ENCODE measurements at places on chromosomes 5 and 9.
A peak's percentile ranks its signal among the peaks of the same experiment; 100 is the strongest.

DNA sequence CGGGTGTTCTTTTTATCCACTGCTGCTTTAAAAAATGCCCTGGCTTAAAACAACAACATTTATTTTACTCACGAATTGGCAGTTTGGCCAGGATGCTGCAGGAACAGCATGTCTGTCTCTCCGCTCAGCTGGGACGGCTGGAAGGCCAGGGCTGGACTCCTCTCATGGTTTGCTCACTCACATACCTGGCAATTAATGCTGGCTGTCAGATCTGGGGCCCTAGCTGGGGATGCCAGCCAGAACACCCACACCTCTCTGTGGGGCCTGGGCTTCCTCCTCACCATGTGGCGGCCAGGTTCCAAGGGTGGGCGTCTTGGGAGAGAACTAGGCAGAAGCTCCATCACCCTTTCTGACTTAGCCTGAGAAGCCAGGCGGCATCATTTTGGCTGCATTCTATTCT, 189.1 kb upstream of the IL12B start:
- DNase-seq, result no peak

DNA sequence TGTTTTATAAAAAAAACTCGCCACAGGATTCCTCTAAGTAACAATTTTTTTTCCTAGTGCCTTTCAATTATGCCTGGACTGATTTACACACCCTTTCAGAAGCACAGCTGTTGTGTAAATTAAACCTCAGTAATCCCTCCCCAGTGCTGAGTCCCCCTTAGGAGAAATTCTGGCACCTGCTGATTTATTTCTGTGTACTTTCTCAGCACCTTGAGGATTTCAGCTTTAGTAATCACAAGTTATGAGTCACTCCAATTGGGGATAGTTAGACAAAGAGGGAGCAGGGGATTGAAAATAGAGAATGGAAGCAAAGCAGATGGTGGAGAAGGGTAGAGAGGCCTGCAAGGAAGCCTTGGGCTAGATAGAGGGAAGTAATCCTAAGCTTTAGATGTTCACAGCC, 171.7 kb downstream of the TTLL11 start:
- DNase-seq, result no peak

- peak; percentile 85 for DNase-seq
Observed at GRCh38 chr5:149860801-149861322, 83.7 kb downstream of the PDE6A start.

GRCh38 chr5:94181895-94182294, 436.5 kb downstream of the KIAA0825 start:
- DNase-seq, result no peak

GRCh38 chr5:110250355-110250754, 476.1 kb downstream of the TMEM232 start:
- no peak for DNase-seq

DNA sequence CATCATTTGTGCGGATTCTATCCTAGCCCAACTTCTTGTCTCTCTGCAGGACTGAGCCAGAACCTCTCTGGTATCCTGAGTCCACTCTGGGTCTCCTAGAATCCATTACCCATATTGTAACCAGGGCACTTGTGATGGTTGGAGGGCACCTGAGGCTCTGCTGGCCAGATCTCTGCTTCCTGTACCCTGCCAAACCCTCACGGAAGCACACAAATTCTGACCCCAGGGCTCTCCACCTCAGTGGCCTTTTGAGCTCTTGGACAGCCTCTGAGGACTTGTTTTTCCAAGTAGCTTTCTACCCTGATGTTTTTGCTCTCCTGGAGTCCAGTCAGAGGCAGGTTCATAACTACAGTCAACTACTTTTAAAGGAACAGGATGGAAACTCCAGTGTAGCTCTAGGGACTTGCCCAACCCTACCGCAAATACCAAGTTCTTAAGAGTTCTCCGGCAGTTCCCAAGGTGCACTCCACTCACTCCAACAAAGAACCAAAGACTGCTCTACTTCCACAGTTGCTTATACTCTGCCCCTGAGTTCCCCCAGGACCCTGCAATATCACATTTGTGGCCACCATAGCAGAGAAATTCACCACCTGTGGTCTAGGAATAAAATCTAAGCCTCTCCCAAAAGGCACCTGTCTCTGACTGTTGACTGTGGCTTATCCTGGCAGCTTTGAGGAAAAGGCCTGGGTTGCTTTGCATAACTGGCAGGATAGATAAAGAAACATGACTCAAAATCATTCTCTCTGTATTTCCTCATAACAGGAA, 9.6 kb downstream of the PIP5K1B start:
- no peak for DNase-seq

DNA sequence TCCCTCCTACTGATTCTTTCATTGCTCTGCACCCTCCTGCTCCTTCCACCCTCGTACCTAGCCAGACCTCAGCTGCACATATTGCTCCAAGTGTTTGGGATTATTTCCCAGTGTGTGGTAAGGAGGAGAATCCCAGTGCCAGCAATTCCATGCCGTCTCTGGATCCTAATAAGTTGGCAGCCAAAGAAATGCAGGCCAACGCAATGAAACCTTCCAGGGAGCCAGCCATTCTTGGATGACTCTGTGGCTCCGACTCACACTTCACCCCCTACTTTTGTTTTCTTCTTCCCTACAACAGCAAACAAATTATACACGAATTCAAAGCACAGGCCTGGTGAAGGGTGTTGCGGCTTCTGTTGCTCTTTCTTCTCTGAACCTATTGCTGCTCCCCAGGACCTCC, 82.5 kb upstream of the SLC1A3 start:
- DNase-seq, result no peak

DNA sequence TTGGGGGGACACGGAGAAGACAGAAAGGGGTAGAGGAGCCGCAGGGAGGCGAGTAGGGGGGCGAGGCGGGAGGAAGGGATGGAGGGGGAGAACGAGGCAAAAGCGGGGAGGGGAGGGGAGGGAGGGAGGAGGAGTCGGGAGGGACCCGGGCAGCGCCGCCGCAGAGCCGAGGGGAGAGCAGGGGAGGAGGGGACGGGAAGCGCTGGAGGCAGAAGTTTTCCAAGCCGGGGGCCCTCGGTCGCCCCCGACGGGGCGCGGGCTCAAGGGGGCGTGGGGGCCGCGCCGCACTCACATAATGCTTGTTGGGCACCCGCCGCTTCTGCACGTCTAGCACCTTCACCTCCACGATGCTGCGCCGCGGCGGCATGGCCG, 353 bp downstream of the SH3PXD2B start:
- DNase-seq, result no peak

DNA sequence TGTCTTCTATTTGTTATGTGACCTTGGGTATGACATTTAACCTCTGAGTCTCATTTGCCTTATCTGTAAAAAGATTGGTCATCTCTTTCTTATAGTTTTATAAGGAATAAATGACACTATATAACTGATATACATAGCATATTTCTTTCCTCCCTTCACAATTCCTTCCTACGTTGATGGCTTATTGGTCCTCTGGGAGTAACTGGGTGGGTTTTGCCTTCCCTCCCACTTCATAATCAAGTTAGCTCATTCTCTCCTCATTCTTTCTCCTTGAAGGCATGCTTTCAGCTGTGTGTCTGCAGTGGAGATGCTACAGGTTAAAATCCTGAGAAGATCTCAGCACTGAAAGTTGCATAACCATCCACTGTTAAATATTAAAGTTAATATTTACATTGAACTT, 382.4 kb downstream of the TMEM38B start:
- DNase-seq, result no peak

DNA sequence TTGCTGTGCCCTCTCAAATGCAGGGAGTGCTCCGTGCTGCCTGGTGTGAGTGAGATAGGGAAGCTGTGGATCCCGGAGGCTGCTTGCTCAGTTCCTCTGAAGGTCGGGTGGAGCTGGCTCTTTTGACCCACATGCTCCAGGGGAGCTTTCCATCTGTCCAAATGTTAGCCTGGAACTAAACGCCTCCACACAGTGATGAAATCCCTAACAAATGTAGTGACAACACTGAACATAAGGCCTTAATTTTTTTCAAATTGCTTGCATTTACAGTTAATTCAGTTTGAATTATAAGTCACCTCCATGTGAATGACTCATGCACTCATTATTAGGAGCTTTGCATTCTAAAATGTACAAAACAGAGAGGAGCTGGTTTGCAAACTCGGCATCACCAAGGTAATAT, 27.0 kb downstream of the PRDM6 start:
- DNase-seq, result no peak

DNA sequence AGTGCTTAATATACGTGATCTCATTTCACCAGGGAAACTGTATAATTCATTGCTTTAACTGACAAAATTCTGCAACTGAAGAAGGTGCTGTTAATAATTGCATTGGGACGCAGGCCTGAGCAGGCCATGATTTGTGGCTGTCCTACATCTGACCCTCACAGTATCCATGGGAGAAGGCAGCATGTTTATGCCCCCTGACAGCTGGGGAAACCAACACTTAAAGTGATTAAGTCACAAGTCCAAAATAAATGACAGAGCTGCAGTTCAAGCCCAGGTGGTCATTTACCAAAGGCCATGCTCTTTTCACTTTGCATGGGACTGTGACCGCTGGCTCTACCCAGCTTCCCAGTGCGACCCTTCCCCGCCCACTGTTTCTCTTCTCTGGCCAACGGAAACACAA, 30.5 kb upstream of the KCNMB1 start:
- DNase-seq, result no peak

- DNase-seq, result peak; percentile 33
Observed at GRCh38 chr9:89676281-89676680, 71.5 kb downstream of the GADD45G start.

- DNase-seq, result no peak
Observed at GRCh38 chr5:149049371-149049781, 13.5 kb downstream of the SH3TC2 start.

GRCh38 chr9:89701221-89701798, 96.5 kb downstream of the GADD45G start:
- DNase-seq, result no peak

GRCh38 chr5:6220346-6221088, 157.8 kb downstream of the MED10 start:
- DNase-seq, result no peak

DNA sequence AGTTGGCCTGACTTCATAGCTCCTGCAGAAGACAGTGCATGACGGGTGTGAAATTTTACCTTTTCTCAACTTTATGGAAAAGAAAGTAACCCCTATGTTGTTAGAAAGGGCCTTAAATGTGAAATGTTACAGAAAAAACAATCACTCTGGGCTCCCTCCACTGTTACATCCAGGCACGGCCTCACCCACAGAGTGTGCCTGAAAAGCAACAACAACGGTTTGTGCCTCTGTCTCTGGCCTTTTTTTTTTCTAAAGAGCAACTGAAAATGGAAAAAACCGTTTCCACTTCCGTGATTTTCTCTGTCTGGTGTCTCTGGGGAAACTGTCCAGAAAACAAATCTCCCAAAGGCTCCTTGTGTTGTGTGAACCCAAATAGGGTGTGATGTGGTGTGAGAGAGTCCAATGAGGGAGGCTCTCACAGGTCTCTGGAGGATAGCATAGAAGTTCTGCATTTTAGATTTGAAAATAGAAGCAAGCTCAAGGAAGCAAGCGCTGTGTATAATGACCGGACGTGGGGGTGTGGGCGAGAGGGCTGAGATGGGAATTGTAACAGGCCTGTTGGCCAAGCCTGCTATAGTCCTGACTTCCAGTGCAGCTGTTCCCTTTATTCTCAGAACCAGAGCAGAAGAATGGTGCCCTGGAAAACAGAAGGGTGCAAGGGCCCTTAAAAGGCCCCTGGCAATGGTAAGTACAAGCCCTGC, 221.8 kb upstream of the TUT7 start:
- DNase-seq, result no peak

DNA sequence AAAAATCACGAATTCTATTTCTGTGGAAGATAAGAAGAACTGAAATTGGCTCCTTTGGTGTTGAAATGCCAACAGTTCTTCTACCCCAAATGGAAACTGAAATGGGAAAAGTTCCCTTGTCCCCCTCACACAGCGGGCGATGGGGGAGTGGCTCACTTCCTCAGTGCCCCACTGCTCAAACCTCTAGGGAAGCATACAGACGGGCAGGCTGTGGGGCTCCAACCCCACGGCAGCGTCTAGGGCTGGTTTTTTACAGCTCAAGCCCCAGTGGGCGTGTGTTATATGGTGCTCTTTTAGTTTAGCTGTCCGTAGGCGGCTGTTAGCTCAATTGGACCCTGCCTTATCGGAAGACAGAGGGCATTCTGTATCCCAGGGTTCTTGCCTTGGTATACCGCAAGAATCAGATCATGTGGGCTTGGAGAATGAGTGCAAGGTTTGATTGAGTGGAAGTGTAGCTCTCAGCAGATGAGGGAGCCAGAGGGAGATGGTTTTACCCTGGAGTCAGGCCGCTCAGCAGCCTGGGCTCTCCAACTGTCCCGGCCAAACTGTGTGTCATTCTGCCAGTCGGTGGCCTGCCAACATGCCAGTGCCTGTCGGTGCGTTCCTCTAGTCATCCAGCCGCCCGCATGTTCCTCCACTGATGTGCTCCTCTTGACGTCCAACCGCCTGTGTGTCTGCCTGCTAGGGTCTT, 166.3 kb upstream of the ZNF608 start:
- peak; percentile 49 for DNase-seq

DNA sequence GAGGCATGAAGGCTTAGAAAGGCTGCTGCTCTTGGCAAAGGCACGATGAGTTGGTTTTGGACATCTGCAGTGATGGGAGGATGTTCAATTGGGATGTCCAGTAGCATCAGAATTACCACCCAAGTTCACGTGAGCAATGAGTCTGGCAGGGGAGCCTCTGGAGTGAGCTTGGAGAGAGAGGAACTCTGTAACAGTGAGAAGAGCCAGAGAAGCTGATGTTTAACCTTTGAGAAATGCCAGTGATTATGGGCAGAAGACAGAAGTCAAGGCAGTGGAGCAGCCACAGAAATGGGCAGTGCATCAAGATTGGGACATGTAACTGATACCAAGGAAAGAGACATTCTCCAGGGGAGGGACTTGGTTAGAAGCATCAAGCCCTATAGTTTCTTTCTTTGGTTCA, 39.8 kb downstream of the SEC61B start:
- DNase-seq, result no peak

- DNase-seq, result no peak
Observed at GRCh38 chr5:93395010-93395409, 186.0 kb downstream of the NR2F1-AS1 start.

GRCh38 chr5:52805615-52806014, 17.9 kb downstream of the ITGA1 start:
- DNase-seq, result no peak

- DNase-seq, result no peak
Observed at GRCh38 chr5:140115186-140115500, 1.2 kb downstream of the PURA start.

GRCh38 chr5:158609333-158610050, 490.2 kb downstream of the EBF1 start:
- DNase-seq, result no peak

DNA sequence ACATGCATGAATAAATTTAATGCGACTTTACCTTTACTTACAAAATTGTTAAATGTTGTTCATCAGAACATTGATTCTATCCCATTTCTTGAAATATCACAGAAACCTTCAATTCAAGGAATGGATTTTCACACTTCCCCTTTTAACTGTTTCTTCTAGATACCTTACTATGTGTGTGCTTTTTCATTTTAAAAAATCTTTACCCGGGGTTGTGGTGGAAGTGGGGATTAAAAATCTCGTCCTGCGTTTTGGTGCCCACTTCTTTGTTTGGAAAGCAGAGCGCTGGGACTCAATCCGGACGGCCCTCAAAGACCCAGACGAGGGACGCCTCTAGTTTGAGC, 5.8 kb upstream of the MEF2C start:
- DNase-seq, result no peak

GRCh38 chr5:51383131-51384121, at the start of gene ISL1:
Gene ISL1, plus strand, starts transcription at chr5:51383448. Its CDS starts 224 bp downstream, at chr5:51383672.
- DNase-seq, result peak; percentile 97

All from RWPE1 (cell line).